ENCODE measurements at places on chromosomes 2 and 18. TPM values are rescaled to one million over a fixed set of nuclear protein-coding genes. Genes with fewer than 3 reads are reported as not detected.

ZNF521 gene
- total RNA-seq, result 8.0 TPM

- DNase-seq, result no peak
These were observed 58.3 kb upstream of the UPP2 start for GRCh38 chr2:158043181-158043948.

DNA sequence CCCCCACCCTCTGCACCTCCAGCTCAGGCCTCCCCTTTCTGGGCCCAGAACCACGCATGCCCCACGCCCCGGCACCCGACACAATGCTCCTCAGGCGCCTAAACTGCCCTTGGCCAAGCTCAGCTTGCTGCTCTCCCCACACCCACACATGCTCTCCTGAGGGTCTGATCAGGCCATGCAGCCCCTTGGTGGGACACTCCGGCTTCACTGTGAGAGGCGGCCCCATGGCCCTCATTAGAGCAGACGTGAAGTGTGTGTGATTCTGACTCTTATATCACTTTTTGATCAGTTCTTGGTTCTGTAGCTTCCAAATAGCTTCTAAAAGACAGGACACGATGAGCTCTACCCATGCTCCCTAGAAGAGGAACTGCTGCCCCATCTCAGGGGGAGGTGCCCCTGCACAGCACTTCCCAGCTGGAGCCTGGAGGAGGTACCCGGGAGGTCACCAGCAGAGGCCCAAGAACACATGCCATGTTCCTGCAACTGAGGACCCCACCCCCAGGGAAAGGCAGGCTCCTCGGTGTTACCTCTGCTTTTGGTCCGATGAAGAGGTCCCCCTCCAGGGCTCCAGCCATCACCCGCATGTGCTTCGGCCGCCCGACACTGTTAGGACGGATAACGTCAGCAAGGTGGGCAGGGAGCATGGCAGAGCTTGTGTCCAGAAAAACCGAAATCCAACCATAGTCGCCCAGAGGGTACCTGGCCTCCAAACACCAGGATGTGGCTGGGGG, 3.6 kb downstream of the ACTR1B start:
- no peak for DNase-seq

GRCh38 chr2:203692031-203692710, 14.3 kb upstream of the CD28 start:
- no peak for DNase-seq
